ENCODE measurements at places on chromosomes 3 and 15.

DNA sequence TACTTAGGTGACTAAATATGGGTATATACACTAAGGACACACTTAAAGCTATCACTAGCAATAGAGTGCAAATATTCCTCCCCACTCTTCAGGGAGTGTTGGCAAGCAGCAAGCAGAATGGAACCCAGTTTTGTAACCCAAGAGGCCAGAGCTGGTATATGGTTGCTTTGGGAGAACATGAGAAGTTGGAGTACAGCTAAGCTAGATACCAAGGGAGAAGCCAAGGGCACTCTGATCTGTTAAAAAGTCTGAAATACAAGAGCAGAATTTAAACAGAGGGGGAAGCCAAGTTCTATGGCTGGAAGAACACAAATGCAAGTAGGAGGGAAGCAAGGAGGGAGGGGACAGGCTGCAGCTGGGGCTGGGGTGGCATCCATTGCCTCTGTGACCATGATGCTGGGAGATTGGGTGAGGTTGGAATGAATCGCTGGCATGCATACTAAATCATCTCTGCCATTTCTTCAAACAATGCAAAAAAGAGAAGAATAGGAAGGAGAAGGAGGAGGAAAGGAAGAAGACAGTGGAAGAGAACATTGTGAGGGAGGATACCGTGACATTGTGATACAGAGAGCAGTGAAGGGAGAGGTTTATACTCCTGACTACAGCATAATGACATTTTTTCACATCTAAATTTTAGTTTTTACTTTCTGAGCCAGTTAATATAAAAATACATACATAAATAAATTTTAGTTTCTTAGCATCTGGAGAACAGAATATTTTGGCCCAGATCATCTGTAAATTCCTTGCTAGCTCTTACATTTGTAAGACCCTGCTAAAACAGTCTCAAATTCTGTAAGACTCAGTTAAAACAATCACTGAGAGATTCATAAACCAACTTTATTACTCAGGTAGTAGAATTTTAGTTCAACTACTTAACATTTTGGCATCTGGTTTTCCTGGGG is 9.0 kb upstream of the ANXA2 start:
- DNase-seq, result no peak

DNA sequence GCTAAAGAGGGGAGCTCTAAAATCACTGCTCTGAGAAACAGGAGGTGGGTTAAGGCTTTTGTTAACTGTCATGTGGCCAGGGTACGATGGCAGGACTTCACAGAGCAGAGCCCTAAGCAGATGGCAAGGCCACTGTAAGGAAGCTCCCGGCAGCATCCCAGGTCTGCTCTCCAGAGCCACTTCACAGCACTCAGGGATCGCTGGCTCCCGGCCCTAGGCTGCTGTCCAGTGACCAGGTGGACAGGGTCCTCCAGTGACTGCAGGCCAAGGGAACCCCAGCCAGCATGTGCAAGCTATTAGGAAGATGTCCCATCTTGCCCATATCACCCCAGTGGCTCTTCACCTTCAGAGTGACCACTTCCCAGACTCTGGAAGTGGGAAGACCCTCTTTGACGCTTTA is 10.4 kb downstream of the TMEM41A start:
- DNase-seq, result no peak

DNA sequence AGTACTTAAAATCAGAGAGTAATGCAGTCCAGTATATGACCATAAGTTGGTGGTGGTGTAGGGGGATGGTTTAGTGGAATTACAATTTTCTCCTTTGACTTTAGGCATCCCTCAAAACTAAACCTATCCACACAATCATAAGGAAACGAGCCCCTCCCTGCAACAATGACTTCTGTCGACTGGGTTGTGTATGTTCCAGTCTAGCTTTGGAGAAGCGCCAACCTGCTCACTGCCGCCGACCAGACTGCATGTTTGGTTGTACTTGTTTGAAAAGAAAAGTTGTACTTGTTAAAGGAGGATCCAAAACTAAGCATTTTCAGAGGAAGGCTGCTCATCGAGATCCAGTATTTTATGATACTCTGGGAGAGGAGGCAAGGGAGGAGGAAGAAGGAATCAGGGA is 52.8 kb downstream of the MGA start:
- DNase-seq, result no peak

GRCh38 chr3:38493031-38493430 is 3.1 kb upstream of the EXOG start:
- no peak for DNase-seq

GRCh38 chr3:81891055-81891895 is 129.8 kb upstream of the GBE1 start:
- DNase-seq, result no peak

DNA sequence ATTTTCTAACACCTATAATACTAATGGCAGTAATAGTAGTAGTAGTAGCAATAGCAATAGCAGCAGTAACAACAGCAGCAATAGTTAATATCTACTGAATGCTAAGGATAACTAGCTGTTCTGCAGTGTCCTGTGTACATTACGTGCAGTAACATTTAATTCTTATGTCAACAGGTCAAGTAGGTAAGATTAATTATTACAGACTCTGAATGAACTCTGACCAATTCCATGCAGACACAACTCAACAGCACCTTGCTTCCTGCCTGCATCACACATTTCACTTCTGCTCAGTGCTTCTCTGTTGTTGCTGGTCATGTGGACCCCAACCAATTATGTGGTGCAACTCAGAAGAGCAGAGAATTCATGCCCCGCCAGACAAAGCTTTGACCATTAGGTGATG is 39.9 kb upstream of the ARHGEF26 start:
- no peak for DNase-seq

DNA sequence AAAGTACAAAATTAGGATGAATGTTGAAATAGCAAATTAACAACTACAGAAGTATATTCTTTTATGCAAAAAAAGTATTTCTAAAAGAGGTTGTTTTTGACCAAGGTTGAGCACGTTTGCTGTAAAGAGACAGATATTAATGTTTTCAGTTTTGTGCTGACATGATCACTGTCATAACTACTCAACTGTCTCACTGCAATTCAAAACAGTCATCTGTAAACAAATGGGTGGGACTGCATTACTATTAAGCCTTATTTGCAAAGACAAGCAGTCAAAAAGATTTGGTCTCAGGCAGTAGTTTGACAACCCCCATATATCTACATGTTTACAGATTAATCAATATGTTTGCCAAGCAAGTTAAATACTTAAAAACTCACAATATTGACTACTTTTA is 109.1 kb upstream of the ZNF385D start:
- no peak for DNase-seq

- DNase-seq, result no peak
These were observed 38.7 kb downstream of the RNF111 start for GRCh38 chr15:59026207-59026606.

DNA sequence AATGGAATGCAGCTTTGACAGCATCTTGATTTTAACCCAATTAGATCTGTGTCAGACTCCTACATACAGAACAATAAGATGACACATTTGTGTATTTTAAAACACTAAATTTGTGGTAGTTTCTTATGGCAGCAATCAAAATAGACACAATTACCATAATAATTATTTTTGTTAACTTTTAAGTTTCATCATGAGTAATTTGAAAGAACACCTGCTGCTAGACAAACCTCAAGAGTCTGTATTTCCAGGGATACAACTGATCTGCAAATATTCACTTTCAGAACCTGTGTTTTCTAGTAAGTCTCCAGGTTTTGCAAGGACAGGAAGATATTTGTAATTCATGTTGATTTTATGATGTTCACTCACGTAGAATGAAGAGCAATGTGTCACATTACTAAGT is 736.8 kb downstream of the DIPK2A start:
- DNase-seq, result no peak

- no peak for DNase-seq
These were observed 1.6 kb upstream of the P2RY13 start for GRCh38 chr3:151330899-151331298.

DNA sequence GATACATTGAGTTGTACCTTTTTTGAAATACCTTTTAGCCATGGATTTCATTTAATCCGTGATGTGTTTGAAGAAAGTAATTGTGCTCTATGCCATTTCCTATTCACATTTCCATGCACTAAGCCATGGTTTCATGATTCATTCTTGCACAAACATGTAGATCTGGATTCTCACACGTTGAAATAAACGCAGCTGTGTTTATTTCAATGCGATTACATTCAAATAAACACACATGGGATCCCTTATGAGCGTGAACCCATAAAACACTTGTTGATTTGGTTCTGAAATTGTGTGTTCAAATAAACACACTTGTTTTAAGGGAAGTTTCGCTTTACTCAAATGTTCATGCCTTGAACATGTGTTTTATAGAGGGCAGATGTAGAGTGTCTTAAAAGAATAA is 39.2 kb downstream of the BBX start:
- DNase-seq, result no peak

- no peak for DNase-seq
These were observed 521 bp downstream of the IL5RA start for GRCh38 chr3:3109407-3110298.

GRCh38 chr3:106208251-106208650 is 339.4 kb upstream of the CBLB start:
- no peak for DNase-seq

DNA sequence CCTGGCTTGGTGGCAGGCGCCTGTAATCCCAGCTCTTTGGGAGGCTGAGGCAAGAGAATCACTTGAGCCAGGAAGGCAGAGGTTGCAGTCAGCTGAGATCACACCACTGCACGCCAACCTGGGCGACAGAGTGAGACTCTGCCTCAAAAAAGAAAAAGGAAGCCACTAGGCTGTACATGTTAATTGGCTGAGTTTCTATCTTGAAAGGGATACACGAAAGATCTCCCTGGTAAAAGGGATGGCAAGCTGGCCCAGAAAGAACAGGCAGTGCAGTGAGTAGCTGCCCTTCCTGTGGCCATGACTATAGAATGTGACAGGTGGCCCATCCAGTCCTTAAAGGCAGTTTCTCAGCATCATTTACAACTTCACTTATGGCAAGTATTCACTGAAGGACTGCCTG is 12.3 kb downstream of the LRIG1 start:
- no peak for DNase-seq

DNA sequence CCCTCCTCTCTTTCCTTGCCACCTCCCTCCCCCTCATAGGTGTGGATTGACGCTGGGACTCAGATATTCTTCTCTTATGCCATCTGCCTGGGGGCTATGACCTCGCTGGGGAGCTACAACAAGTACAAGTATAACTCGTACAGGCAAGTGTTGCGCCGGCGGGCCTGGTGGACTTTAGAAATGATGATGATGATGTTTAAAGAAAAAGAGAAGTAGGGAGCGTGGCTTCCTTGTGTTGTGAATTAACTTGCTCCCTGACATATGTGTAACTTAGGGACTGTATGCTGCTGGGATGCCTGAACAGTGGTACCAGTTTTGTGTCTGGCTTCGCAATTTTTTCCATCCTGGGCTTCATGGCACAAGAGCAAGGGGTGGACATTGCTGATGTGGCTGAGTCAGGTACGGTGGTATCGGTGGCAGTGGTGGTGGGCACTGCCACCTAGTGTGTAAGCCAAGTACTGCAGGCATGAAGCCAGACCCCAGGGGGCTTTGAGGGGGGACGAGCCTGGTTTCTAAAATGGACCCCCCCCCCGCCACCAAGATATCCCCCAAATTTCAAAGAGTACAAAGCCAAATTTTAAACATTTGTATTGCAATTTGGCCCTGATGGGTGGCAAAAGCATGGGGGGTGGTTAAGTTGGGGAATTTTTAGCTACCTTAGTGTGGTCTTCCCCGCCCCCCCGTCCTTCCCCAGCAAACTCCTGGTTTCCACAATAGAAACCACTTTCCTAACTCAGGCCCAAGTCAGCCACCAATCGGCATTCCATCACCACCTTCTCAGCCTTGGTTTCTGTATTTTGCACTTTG is 65.6 kb downstream of the SLC6A6 start:
- DNase-seq, result peak; percentile 75

GRCh38 chr3:59240666-59241255 is 190.9 kb upstream of the CFAP20DC start:
- no peak for DNase-seq

DNA sequence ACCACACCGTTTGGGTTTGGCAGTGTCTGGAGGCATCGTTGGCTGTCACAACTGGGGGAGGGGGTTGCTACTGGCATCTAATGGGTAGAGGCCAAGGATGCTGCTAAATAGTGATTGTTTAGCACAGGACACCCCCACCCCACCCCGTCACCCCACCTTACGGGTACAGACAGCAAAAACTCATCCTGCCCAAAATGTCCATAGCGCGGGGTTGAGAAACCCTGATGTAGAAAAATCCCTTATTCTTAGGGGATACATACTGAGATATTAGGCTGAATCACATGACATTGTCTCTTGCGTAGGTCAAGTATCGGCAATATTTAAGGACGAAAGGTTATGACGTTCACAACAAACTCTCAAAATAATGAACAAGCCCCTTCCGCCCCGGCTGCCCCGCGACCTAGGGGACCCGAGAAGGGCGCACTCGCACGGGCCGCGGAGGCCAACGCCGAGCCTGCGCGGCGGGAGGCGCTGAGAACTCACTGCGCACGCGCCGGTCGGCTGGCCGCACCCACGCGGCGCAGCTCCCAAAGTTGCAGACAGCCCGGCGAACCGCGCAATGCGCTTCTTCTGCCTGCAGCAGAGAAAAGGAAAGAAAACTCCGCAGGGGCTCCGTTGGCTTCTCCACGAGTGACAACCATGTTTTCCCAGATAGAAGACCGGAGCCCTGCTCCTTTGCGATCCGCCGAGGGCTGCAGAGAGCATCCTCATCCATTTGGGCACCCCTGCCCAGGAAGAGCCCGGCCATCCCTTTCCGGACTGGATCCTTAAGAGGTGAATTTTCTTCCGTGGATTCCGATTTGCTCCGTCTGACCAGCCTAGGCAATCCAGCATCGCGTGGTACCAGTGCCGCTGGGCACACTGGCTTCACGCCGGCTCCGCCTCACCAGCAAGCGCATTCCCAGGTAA is 136.8 kb upstream of the CCDC54 start:
- peak; percentile 39 for DNase-seq

- DNase-seq, result no peak
These were observed 147.4 kb upstream of the SMAD3 start for GRCh38 chr15:66917904-66918448.

GRCh38 chr15:73270366-73271097 is 98.2 kb downstream of the HCN4 start:
- DNase-seq, result no peak

DNA sequence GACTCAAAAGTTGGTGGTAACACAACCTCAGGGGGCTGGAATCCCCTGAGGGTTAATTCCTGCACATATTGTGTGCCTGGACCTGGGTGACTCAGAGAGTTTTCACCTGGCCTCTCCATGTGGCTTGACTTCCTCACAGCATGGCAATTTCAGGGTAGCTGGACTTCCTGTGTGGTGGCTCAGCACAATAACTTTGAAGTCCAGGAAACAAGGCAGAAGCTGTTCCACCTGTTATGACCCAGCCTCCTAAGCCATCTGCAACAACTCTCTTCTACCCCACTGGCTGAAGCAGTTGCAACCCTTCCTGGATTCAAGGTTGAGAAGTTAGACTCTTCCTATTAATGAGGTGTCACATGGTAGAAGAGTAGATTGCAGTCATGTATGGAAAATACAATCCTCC is 58.4 kb downstream of the EDEM1 start:
- DNase-seq, result no peak

- DNase-seq, result no peak
These were observed 237.7 kb downstream of the SUCLG2 start for GRCh38 chr3:67416703-67417102.

- no peak for DNase-seq
These were observed 284.7 kb upstream of the STT3B start for GRCh38 chr3:31247850-31248562.

GRCh38 chr15:76312540-76313174 is 1.4 kb upstream of the ETFA start:
- DNase-seq, result no peak
